ENCODE measurements at places on chromosomes 7 and 10. TPM values are rescaled to one million over a fixed set of nuclear protein-coding genes. Genes with fewer than 3 reads are reported as not detected.

GRCh38 chr7:78450706-78451105 is 652.1 kb downstream of the PHTF2 start:
- no peak for DNase-seq

The SLC16A9 gene
- 28.8 TPM for total RNA-seq

DNA sequence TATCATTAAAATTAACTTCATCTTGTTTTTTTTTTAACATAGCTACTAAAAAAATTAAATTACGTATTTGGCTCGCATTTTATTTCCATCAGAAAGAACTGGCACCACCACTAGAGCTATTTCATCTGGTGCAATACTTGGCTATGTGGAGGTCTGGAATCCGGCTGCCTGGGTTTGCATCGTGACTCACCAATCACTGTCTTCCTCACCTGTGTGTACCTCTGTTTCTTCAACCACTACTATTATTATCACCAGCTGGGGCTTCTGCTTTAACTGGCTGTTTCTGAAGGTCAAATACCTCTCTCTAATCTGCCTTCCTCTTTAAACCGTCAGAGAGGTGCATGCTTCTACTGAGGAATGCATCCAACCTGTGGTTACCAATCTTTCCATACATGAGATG is 6.5 kb downstream of the WDR91 start:
- no peak for DNase-seq

The AGAP9 gene
- 17.4 TPM for total RNA-seq

The OGDHL gene
- total RNA-seq: 1.9 TPM

GRCh38 chr10:317271-317769 is 182.1 kb downstream of the ZMYND11 start:
- DNase-seq: no peak

- no peak for DNase-seq
Measured at GRCh38 chr7:142997456-142997989, 29.4 kb downstream of the OR9A2 start.

The TMEM209 gene
- total RNA-seq: 27.6 TPM

GRCh38 chr10:110507346-110507745 is 9.6 kb downstream of the DUSP5 start:
- DNase-seq: no peak

DNA sequence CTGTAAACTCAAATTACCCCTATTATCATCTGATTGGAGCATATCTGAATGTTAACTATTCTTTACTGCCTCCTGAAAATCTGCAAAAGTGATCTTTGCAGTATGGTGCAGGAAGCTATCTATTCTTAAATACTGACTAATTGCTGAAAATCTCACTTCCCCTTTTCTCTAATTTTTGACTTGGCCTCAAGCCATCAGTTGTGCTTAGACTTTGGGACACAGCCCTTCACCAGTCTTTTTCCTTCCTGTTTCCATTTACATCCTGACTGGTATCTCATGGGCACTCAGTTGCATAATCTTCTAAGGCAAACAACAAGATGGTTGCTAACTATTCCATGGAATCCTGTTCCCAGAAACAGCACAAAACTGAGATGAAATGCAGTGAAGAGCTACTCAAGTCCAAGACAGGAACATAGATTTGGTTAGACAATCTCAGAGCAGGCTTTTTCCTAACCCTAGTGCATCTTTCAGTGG is 228.5 kb downstream of the SORCS1 start:
- DNase-seq: no peak

GRCh38 chr10:30505543-30506298 is 71.7 kb downstream of the MAP3K8 start:
- no peak for DNase-seq

The ARF5 gene
- 160 TPM for total RNA-seq

DNA sequence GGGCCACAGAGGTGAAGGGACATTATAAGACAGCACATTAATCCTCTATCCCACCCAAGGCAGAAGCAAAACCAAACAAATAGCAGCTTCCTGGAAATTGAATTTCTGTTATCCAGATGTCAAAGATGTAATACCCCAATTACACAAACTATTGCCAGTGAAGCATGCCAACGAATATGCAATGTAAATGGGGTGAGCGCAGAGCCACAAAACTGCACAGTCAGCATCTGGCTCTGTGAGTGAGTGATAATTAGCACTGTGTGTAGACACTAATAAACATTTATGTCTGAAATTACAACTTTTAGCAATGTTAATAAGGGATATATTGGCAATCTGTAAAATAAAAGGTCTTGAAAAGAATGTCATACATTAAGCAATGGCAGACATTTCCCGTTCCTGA is 3.2 kb downstream of the BEND7 start:
- no peak for DNase-seq

GRCh38 chr7:97011536-97012364 is 6.4 kb downstream of the DLX6 start:
- DNase-seq: no peak

DNA sequence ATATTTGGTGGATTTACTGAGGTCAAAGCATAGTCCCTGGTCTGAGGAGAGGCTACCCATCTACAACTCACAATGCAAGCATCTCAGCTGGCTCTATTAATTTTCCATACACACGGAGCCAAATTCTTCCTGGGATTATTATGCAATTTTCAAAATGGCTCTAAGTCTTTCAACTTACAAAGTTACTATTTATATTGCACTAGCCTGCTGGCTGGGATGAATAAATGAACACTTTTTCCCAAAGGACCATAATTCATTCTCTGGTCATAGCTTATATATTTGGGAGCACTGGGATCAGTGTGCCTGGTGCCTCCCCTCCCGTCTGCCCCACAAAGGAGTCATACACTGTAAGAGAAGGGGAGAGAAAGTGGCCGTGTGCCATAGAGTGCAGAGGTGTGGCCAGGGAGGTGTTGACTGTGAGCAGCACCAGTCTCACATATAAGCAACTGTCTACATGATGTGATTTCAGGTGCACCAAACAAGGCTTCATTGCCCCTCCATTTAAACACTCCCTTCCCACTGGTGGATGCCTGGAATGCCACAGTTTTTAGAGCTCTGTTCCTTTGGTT is 88.6 kb downstream of the ZNF92 start:
- DNase-seq: no peak

- no peak for DNase-seq
Measured at GRCh38 chr10:74371696-74372095, 220.7 kb downstream of the ADK start.

DNA sequence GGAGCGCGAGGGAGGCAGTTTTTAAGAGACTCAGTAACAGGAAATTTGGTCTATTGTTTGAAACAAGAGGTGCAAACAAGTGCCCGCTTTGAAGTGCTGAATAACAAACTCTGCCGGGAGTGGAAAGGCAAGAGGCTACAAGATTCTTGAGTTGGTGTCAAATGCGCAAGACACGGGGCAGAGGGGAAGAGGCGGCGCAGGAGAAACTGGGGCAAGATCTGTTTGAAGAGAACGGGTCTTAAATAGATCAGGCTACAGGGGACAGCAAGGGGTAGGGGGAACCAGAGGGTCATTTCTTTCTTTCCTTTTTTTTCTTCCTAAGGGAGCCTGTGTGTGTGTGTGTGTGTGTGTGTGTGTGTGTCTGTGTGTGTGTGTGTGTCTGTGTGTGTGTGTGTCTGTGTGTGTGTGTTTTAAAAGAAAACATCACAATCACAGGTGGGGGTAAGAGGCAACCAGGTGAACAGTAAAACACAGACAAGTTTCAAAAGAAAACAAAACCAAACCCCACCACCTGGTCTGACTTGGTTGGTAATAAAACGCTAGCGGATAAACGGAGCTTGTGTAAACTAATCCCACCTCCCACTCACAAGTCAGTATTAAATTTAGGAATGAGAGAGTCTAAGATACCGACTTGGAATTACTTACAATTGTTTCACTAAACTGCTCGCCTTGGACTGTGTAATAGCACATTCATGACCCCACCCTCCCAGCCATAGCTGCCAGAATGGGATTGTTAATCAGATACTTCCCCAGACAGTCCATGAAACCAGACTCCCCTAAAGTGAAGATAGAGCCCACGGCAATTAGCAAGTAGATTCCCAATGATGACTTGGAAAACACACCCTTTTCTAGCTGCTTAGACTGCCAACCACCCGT is 13.1 kb upstream of the CUX1 start:
- DNase-seq: no peak

The GIMAP2 gene
- total RNA-seq: 8.6 TPM

DNA sequence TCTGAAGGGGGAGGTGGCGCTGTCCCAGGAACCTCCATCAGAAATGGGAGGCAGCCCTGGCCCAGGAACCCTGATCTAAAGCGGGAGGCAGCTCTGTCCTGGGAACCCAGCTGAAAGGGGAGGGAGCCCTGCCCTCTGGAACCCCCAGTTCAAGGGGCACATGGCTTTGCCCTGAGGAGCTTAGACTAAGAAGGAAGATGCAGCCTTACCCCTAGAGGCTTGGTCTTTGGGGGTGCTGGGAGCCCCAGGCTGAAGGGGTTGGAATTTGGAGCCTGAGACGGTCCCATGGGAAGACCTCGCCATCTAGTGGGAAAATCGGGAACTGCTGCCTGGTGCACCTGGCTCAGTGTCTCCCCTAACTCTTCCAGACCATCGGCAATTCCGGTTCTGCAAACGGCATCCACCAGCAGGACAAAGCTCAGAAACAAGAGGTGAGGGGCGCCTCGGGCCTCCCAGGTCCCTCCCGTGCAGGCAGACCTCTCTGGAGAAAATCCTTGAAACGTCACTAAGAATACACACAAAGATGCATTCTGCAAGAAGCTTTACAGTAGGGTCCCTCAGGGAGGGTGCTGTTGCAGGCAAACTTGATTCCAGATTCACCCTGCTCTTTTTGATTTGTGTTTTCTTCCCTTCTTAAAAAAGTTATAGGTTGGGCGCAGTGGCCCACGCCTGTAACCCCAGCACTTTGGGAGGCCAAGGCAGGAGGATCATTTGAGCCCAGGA is 52.4 kb upstream of the GTF2IRD1 start:
- peak; percentile 77 for DNase-seq

The GRK5 gene
- total RNA-seq: 6.6 TPM

DNA sequence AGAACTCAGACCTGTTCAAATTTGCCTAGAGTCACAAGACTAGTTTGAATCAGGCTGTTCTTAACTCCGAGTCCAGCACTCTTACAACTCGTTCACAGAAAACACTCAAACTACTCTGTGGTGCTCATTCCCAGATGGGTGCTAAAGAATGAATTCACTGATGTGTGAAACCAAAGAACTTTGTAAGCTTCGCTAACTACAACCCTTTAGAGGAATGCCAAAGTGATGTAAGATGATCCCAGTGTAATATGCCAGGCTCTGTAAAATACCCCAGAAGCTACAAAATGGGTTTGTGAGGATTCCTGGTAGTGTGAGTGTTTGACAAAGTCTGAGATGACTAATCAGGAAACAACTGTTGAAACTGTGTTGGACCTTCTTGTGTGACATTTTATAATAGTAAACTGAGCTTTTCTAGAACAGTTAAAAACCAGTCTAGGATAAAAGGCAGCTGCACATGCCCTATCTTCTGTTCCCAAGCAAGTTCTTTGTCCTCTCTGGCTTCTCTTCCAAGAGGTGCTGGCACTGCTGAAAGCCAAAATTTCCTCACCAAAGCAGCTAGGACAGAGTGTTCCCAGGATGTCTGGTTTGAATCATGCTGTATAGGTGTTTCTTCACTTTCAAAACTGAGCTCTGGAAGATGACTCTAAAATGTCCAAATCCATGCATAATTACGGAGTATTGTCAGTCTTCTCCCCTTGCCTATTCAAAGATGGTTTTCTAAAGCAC is 527.6 kb downstream of the SORCS1 start:
- DNase-seq: no peak

DNA sequence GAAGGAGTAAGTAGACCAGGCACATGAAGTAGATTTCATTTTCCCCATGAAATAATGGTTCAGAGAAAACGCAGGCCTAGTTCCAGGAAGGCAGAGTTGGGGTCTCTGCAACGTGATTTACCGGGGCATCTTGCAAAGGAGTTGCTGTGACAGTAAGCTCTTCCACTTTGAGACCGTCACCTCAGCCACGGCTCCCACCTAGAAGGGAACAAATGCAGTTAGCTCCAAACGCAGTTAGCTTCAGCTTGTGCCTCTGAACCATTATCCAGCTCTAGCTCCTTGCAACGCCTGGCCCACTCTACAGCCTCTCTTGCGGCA is 7.0 kb upstream of the MYO1G start:
- no peak for DNase-seq

DNA sequence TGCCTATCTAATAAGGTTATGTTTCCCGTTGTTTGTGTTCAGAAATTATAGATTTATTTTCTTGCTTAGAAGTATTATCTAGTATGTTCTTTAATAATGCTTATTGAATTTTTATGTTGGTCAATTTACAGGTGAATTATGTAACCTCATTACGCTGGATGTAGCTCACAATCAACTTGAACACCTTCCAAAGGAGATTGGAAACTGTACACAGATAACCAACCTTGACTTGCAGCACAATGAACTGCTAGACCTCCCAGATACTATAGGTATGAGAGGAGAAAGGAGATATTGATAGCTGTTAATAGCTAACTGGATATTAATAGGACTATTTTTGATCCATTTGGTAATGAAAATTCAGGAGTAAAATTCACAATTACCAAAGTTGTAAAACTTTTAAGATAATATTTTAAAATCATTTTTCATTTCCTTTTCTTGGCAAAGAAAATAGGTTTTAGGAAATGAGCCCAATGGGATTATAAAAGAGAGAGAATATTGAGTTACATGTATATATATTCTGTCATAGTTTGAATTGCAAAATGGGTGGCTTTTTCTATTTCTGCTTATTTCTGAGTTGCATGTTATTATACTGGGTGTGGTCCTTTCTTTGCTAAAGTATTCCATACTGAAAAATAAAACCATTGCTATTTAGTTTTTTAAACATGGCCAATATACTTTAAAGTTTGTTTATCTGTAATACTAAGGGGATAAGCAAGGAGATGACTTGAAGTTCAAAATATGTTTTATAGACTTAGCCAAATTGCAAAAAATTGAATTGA is 66.3 kb downstream of the SHOC2 start:
- DNase-seq: no peak

DNA sequence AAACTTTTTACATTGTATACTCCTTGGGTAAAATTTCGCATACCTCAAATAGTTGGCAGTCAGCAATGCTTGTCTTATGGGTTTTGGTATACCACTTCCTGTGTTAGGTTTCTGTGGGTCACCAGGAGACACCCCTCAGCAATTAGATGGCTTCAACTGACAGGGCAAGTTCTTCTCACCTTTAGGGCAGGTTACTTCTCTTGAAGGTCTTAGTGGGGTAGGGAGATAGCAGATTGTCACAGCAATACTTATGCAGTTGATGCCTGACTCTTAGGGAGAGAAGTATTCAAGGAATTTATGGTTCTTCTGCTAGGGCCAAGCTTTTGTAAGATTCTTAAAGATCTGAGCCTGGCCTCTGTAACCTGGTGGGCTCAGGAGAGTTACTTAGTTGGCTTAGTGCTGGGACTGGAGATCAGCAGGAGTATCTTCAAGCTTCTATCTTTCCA is 42.9 kb downstream of the MKLN1 start:
- no peak for DNase-seq

The LMOD2 gene
- 0.63 TPM for total RNA-seq

GRCh38 chr7:3153118-3153517 is 109.5 kb upstream of the CARD11 start:
- DNase-seq: no peak

GRCh38 chr10:21388589-21388988 is 136.9 kb downstream of the SKIDA1 start:
- no peak for DNase-seq

Data from mucosa of descending colon (tissue), 3 donors.